ENCODE measurements at places on chromosomes 4 and X. TPM values are rescaled to one million over a fixed set of nuclear protein-coding genes. Genes with fewer than 3 reads are reported as not detected.

DNA sequence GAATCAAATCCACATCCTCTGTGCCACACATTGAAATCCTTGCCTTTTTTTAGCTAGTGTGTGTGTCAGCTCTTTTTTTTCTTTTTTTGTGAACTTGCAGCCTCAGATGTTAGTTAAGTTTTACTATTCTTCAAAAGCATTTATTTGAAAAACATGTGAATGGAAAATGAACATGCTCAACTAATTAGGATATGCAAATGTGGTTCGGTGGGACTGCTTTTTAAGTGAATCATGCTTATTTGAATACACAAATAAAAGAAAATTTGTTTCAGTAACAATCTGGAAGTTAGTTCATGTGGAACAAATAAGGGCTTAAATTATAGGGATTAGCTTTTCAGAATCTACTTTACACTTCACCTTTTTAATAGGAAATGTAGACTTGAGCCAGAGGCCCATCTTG lies 751.5 kb upstream of the FAM241A start:
- DNase-seq = no peak

DNA sequence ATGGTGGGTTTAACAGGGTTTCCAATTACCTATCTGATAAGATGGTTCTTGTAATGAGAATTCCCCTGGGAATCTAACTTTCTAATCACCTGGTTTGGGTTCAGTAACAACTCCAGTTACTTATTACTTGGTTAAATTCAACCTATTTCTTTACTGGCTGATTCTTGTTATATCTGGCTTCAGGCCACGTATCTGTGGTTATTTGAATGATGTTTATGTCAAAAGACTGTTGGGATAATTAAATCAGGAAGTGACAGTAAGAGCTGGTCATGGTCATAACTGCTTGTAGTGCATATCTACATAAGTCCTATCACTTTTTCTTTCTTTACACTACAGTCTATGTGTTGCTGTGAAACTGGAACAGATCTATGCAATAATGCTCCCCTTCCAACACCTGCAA lies 108.1 kb downstream of the MID1 start:
- DNase-seq = peak; percentile 73

DNA sequence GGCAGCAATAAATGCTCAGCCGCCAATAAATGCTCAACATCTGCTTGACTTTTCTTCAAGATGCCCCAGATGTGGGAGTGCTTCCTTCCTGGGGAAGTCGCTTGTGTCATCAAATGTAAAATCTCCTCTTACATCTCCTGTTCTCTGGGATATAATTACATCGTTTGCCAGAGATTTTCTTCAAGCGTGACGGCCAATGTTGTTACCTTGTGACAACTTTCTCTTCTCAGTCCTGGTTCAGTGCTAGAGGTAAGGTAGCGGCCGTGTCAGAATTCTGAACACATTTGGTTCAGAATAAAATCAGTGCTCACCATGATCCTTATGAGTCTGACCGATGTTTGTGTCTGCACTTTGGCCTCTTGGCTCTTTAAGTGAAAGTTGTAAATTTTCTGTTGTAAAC lies 102.5 kb downstream of the ASMT start:
- no peak for DNase-seq

DNA sequence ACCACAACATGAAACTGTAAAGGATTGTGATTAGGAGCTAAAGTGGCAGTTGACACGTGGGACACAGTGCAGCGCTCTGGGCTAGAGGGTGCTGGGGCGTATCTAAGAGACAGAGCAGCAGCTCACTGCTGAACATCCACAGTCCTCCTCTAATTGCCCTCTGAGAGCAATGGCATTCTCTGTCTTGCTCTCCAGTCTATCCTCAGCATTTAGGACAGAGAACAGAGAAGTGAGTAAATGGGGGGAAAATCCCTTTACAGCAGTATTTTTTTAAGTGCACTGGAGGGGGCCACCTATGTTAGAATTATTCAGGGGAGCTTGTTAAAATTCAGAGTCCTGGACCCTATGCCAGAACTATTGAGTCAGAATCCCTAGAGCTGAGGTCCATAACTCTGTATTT lies 4.2 kb upstream of the TMEM154 start:
- no peak for DNase-seq

- no peak for DNase-seq
Measured at GRCh38 chr4:59094505-59094904, 1984.3 kb upstream of the IGFBP7 start.

GRCh38 chr4:56112377-56112776 lies 163.6 kb downstream of the CEP135 start:
- DNase-seq = no peak

DNA sequence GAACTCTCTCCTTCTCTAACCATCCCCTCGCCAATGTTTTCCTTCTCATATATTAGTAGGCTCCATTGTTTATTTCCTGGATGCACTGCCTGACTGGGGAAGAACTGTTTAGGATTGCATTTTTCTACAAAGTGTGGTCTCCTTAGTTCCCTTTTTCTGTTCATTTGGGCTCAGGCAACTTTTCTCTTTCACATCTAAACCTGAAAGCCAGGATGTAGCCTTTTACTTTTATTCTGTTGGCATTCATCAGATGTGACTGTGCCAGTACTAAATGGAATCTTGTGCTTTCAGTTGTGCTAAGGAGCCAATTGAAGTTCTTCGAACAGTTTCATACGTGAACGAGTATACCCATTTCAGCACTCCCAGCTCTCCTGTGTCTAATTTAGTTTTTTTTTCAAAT lies 59.8 kb downstream of the DDIT4L start:
- DNase-seq = no peak

DNA sequence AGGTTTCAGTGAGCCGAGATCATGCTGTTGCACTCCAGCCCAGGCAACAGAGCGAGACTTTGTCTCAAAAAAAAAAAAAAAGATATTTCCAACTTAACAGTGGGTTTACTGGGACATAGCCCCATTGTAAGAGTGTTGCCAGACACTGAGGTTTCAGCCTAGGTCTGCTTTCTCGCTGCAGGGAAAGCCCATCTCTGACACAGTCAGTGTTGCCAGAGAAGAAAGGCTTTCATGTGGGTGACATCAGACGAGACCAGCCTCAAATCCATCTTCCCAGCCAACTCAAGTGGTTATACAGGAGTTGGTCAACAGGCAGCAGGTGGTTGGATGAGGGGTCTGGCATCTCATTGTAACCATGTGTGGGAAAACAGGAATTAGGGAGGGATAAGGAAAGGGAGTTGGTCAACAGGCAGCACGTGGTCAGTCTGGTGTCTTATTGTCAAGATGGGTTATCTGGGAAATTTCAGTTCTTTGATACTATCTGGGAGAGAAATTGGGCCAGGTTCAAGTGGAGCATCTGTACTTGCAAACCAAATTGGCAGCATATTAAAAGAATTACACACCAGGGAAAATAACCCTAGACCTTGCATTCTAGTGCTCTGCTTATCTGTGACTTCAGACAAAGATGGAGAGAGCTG lies 41.1 kb downstream of the NELFA start:
- peak; percentile 5 for DNase-seq

GRCh38 chr4:128068918-128069317 lies 7.8 kb downstream of the LARP1B start:
- peak; percentile 76 for DNase-seq

GRCh38 chr4:84451546-84451945 lies 47.5 kb downstream of the NKX6-1 start:
- peak; percentile 6 for DNase-seq

GRCh38 chrX:46611658-46612362 lies 38.2 kb downstream of the CHST7 start:
- DNase-seq = no peak

DNA sequence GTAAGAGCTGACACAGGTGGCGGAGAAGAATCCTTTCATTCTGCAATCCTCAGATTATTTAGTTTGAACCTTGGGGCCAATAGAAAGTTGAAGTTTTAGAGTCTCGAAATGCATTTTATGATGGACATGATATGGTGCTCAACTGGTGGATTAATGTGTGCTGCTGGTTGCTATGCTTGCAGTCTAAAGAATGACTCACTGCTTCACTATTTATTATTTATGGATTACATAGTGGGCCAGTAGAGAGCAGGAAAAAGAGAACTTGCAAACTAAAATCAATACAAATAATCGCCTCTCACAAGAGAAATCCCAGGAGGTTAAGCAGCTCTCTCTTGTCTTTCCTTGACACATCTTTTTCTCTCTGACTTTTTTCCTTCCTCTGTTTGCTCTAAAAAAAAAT lies 2326.8 kb upstream of the AGA start:
- DNase-seq = no peak

DNA sequence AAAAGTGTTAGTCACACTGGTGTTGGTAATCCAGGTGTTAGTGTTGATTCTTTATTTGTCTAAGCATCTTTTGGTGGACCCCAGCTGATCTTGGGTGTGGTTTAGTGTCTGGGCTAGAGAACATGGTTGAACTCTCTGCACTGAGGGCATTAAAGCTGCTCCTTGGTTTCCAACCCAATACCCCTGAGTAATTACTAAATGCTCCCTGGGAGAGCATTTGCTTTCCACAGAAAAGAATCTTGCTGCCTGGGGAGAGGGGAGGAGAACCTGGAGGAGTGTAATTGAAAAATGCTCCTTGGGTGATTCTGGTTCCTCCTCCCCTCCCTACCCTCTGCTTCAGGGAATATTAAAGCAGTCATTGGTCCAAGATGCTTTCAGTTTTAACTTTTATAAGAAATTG lies 3.1 kb downstream of the GUCY1B1 start:
- DNase-seq = no peak

NAP1L2 gene
- total RNA-seq = 2.2 TPM

CSAG1 gene
- not detected for total RNA-seq

VCX3A gene
- not detected for total RNA-seq

SEC31A gene
- total RNA-seq = 246 TPM

CAPN6 gene
- total RNA-seq = not detected

GCNA gene
- total RNA-seq = 3.2 TPM

VCX2 gene
- not detected for total RNA-seq

SCML1 gene
- 10.5 TPM for total RNA-seq

Data from dermis blood vessel endothelial cell (primary cell).